RPMI7951 (cell line): ENCODE measurements at places on chromosomes 2 and 18. TPM values are rescaled to one million over a fixed set of nuclear protein-coding genes. Genes with fewer than 3 reads are reported as not detected.

GRCh38 chr18:12060182-12060870, 33.3 kb upstream of the ANKRD62 start:
- DNase-seq = no peak

GRCh38 chr2:101787097-101787496, 89.6 kb downstream of the MAP4K4 start:
- no peak for DNase-seq

DNA sequence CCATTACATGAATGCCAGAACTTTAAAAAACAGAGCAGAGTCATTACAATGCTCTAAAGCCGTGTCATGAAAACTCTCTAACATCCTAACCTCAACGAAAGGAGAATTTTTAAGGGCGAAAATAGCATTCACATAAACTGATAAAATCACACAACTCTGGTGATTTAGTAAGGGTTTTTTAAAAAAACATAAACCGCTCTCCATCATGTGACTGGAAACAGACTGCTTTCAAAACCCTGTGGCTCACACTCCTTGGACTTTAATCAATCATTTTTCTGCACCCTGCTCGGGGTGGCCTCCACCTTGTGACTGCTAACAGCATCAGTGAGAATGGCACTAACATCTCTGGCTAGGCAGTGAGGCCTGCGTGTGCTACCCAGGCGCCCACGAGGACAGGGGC, 12.1 kb downstream of the DOCK10 start:
- DNase-seq = no peak

GRCh38 chr2:38560092-38560491, 42.6 kb downstream of the HNRNPLL start:
- no peak for DNase-seq

Gene KCNJ13
- not detected in 2 replicates for total RNA-seq

DNA sequence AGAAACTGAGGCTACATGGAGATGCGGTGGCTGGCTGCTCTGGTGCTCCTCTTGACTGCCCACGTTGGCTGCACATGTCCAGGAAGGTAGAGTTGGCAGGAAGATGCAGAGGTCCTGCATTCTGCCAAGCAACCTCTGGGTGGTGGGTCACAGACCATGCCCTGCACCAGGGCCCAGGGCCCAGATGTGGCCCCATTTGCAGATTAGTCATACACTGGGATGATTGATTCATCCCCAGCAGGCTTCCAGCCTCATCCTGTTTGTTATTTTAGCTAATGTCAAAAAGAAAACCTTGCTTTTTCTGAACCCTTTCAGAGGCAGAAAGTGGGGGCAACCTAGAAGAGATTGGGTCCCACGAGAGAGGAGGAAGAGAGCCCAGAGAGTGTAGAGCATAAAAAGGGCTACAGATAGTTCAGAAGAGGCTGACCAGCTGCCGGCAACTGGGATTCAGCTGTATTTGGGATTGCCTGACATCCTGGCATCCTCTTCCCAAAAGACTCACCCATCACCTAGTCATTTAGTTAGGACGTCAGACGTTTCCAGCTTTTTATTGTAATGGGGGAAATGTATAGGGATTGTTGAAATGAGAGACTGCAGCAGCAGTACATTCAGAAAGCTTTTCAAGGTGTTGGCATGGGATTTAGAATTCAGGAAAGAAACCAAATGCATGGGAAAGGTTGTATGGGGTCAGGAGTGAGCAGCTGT, 101.9 kb downstream of the CTIF start:
- DNase-seq = peak; percentile 49

Gene TWIST2
- 94.9 and 102 TPM in 2 replicates for total RNA-seq

Gene CNDP1
- not detected in 2 replicates for total RNA-seq

GRCh38 chr2:160701822-160702221, 208.2 kb upstream of the RBMS1 start:
- no peak for DNase-seq

GRCh38 chr2:100818606-100819369, 1.2 kb upstream of the NPAS2 start:
- DNase-seq = peak; percentile 87

GRCh38 chr2:233426619-233427342, 72.5 kb downstream of the DGKD start:
- DNase-seq = peak; percentile 94

GRCh38 chr2:154231021-154231420, 359.3 kb downstream of the GALNT13 start:
- no peak for DNase-seq

GRCh38 chr2:164275659-164276058, 345.6 kb downstream of the GRB14 start:
- no peak for DNase-seq
